ENCODE measurements at places on chromosomes 1 and 21.

DNA sequence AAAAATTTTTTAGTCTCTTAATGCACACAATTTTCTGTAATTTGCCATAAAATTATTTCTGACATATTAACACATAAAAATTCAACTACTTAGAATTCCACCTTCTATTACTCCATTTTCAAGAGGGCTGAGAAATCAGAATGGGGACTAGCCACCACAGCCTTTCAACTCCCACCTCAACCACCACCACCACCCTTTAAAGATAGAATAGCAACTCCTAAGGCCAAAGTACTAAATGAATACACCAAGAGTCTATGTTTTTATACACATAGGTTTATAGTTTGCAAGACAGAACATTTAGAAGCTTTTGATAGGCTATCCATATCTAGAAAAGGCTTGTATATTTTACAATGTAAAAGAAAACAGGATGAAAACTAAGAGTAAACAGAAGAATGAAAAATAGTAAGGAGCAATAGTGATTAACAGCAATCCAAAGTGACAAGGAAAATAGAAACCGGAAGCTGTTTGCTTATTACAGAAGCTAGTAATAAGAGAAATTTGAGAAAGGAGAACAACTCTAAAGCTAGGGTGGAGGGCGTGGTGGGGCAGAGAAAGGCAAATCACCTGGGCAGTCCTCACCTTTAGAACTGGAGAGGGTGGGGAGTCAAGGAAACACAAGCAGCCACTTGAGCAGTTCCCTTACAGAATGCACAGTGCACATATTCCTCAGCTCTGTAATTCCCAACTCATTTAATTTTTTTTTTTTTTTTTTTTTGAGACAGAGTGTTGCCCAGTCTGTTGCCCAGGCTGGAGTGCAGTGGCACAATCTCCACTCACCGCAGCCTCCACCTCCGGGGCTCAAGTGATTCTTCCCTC is 27.7 kb downstream of the EPS15 start:
- no peak for DNase-seq

DNA sequence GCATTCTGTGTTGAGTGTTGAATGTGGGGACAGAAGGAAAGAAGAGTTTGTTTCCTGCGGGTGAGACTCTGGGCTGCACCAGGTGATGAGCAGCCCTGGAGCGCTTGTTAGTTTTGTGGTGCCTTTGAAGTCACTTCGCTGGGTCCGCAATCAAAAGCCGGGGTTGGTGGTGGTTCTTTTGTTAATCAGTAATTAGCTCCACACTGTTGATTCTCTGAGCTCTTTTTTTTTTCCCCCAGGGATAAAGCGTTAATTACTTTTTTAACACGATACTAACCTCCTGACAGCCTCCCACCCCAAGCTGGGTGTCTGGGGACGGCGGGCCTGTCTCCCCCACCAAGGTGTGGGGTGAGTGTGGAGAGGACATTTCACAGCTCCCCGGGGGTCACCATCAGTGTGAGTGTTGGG is 56.6 kb downstream of the AGPAT3 start:
- peak; percentile 34 for DNase-seq

- DNase-seq = no peak
Measured at GRCh38 chr1:10870493-10871096, 74.1 kb upstream of the CASZ1 start.

GRCh38 chr1:232386721-232387510 is 243.0 kb downstream of the SIPA1L2 start:
- DNase-seq = no peak

Measured in activated CD4-positive, alpha-beta T cell treated with anti-CD3 and anti-CD28 coated beads, Interleukin-2, amount 50 U/mL, for 4 hours (primary cell).